ENCODE measurements at places on chromosomes 13 and 19.

- DNase-seq = no peak
These were observed 7.6 kb downstream of the DNAJB1 start for GRCh38 chr19:14510311-14511228.

DNA sequence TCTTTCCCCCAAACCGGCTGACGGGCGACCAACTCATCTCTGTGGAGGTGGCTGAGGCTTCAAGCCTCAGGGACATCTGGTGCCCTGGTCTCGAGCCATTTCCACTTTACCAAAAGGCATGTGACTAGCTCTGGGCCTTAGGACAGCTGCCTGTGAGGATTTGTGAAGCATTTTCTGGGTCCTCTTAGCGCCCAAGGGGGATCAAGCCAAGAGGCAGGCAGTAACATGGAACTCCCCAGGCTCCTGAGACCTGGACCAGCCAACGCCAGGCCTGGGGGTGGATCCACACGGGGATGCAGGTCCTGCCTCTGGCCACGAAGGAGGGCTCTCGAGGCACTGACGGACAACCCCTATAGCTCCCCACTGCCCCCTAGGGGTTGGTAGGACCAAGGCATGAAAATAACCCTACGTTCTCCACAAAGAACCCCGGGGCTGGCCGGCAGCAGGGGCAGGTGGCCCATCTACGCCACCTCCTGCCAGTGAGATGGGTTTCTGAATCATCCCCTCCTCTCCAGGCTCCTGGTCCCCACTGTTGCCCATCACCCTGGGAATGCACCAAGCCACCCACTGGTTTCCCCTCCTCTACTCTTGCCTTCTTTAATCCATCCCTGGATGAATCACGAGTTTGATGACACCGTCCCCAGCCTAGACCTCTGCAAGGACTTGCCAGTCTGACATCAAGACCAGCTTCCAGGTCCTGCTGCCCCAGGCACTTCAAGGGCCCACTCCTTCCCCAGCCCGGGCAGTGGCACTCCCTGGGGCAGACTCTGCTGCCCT, 7.0 kb upstream of the MYDGF start:
- DNase-seq = no peak

DNA sequence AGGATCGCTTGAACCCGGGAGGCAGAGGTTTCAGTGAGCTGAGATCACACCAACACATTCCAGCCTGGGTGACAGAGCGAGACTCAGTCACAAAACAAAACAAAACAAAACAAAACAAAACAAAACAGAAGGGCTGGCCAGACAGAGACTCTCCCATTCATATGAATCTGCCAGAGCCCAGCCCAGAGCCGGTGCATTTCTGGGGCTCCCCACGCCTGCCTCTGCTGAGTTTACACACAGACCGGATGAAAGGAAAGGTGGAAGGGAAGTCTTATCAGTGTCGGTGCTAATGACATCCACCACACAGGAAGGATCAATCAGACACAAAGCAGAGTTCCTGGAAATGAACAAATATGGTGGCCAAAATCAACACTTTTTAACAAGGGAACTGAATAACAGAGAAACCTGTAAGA, 6.8 kb downstream of the TRAPPC6A start:
- DNase-seq = no peak

DNA sequence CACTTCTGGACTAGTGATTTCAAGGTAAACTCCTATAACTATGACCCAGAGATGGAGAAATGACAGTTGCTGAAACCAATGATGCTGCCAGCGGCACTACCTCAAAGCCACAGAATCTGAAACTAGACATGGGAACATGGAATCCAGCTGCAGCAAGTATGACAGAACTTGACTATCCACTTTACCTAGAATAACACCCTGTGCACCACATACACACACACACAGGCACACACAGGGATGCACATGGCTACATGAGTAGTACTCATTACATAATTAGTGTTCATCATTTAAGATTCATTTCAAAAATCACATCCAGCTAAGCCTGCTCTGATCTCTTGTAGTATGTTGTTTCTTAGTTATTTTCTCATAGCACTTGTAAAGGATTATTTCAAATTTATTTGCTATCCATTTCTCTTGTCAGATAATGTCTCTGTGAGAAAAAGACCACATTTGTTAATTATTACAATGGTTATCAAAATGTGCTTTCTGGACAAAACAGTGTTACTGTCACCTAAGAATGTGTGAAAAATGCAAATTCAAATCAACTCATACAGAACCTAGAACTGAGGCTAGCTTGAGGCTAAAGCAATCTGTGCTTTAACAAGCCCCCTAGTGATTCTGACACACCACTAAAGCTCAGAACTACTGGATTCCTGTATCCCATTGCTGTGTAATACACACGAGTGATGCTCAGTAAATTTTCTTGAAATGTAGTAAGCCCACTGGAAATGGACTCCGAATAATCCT, 59.4 kb downstream of the WTIP start:
- DNase-seq = no peak

DNA sequence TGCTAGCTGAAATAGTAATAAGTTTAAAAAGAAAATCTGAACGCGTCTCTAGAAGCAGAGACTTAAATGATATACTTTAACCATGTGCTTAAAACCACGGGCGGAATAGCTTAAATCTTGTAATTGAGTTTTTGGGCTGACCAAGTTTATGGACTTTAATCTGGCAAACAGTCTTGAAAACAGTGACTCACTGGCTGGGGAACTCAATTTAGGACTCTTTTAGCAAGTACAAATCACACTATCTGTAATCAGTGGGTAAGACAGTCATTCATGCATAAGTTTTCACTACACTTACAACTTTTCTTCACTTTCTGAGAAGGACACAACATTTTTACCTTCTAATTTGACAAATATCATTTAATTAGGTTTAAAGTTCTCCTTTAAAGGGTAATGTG, 26.8 kb downstream of the ZNF627 start:
- DNase-seq = no peak

- no peak for DNase-seq
These were observed 16.4 kb upstream of the WASF3 start for GRCh38 chr13:26541041-26541440.

- no peak for DNase-seq
These were observed 89.2 kb downstream of the CACNA1A start for GRCh38 chr19:13417054-13417453.

DNA sequence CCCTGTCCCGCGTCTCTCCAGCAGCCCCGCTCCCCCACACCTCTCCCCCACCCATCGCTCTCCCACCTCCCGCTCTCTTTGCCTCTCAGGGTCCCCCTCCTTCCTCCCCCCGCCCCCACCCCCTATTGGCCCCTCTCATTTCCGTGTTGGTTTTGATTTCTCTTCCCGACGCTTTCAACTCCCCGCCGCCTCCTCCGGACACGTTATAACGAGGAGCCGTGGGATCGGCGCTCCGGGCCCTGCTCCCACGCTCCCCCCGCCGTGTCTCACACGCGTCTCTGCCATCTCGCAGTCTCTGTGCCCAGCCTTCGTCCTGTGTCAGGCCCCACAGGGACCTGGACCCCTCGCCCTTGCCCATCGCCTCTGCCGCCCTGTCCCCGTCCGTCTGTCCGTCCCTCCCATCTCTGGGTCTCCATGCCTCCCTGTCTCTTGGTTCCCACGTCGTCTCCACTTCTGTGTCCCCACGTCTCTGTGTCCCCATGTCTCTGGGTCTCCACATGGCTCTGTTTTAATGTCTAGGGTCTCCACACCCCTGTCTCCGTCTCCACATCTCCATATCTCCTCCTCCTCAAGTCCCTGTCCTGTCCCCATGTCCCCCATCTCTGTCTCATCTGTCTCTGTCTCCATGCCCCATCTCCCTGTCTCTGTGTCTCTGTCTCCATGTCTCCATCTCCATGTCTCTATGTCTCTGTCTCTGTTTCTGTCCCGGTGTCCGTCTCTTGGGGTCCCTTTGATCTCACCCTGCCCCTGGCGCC, 13.1 kb downstream of the ERFL start:
- no peak for DNase-seq

GRCh38 chr19:18966307-18966706, 25.3 kb upstream of the HOMER3 start:
- DNase-seq = no peak

- no peak for DNase-seq
These were observed 1.2 kb downstream of the CD70 start for GRCh38 chr19:6589711-6590257.

DNA sequence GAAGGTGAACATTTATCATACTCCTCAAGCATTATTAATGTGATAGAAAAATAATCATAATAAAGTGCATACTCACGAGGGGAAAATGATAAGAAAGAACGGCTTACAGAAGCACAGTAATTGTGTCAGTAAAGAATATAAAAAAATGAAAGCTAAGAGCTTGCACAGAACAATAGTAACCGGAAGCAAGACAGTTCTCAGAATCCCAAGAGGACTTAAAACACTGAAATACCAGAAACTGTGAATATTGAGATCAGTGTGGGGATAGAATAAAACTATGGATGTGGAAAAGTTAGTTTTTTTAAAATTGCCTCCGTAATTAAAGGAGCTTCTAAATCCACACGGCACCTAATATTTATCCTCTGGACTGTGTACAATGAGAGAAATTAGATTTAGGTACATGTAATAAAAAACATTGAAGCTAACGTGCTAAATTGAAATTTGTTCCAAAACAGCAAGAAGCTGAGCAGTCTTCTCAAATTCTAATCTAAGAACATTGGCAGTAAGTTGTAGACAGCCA, 482.7 kb downstream of the SLITRK6 start:
- no peak for DNase-seq

- DNase-seq = no peak
These were observed 42.5 kb downstream of the WDFY2 start for GRCh38 chr13:51626749-51627148.

DNA sequence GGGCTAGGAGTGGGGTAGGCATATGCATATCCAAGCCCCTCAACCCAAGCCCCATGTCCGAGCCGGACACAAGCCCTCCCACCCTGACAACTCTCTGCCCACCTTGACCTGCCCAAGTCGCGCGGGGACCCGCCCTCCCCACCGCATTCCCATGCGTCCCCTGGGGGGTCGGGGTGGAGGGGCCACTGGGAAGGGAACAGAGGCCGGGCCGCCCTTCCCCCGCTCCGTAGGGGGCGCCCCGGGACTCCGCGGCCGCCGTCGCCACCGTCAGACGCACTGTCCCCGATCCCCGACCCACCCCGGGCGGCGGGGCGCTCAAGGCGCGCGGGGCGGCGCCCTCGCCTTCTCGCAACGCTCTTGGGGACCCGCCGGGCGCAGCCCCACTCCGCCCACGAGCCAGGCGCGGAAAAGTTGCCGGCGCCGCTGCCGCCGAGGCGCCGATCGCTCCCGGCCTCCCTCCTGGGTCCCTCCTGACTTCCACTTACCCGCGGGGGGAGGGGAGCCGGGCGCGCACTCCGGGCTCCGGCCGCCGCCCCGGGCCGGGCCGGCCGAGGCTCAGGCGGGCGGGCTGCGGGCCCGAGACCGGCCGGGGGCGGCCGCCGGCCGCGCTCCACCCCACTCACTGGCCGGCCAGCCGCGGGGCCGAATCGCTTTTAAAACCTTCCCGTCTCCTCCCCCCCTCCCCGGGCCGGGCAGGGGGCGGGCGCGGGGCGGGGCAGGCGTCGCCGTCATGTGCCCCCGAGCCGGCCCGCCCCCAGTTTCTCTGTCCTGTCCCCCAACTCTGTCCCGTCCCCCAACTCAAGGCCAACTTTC, 34.4 kb upstream of the NANOS3 start:
- no peak for DNase-seq

DNA sequence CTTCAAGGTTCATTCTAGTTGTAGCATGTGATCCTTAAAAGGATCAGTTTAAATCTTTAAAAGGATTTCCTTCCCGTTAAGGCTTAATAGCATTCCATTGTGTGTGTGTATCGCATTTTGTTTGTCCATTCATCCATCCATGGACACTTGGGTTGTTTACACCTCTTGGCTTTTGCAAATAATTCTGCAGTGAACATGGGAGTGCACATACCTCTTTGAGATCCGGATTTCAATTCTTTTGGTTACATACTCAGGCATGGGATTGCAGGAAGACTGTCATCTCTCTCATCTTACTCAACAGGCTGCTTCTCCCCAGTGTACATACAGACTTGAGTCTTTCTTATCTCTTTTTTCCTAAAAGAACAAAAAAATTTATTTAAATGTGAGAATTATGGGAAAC, 1.2 kb downstream of the RNF113B start:
- DNase-seq = no peak
